ENCODE measurements at places on chromosomes 13 and 19. TPM values are rescaled to one million over a fixed set of nuclear protein-coding genes. Genes with fewer than 3 reads are reported as not detected.

The SERTAD3 gene
- total RNA-seq: 7.2 TPM

The ZNF726 gene
- 0.51 TPM for total RNA-seq

The PRTN3 gene
- 0.24 TPM for total RNA-seq

The ZNF100 gene
- 6.7 TPM for total RNA-seq

All from pancreas (tissue), 10 donors.